ENCODE measurements at places on chromosomes 13 and 19.

- no peak for DNase-seq
Observed at GRCh38 chr19:34676697-34677385, at the start of gene SCGB2B2. Gene SCGB2B2 (minus strand): TSS chr19:34677159. CDS start chr19:34594563, 82,596 bp downstream.

- DNase-seq: no peak
Observed at GRCh38 chr13:51518827-51519226, 65.4 kb upstream of the WDFY2 start.

DNA sequence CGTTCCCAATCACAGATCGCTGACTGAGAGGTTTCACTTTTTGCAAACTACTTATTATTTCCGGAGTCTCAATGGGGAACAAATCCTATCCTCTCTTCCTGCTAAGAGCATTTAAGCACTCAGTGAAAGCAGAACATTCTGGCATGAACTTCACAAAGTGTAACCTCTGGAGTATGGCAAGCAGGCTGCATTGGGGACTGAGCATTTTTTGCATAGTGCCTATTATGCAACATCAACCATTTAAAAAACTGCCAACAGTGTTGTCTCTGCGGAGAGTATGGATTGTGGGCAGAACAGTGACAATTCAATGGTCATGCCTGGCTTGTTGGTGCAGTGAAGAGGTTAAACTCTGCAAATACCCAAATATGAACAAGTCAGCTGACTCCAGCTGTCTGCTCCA lies 484.6 kb downstream of the OLFM4 start:
- DNase-seq: no peak

GRCh38 chr13:24539500-24540165 lies 27.1 kb upstream of the PARP4 start:
- DNase-seq: no peak

DNA sequence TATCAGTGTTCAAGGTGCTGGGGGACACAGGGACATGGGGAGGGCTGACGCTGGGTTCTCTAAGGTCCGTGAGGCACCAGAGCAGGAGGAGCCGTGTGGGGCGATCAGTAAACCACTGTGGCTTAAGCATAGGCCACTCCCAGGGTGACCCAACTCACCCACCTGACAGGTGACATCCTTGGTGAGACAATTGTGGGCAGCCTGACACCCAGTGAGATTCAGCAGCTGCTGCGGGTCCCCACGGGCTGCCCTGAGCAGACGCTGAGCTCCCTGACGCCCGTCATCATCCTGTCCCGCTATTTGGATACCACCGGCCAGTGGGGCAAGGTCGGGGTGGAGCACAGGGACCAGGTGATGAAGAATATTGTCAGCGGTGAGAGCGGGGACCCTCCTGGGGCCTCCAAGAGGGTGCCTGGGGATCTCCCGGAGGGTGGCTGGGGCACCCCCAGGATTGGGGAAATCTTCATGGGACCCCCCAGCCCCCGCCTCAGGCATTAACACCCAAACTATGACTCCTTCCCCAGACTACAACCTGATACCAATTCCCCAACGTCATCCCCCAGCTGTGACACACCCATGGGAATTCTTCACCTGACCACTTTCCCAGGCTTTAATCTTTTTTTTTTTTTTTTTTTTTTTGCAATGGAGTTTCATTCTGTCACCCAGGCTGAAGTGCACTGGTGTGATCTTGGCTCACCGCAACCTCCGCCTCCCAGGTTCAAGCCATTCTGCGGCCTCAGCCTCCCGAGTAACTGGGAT lies 33.3 kb upstream of the SHFL start:
- no peak for DNase-seq

GRCh38 chr19:8393192-8393870 lies 3.2 kb downstream of the RAB11B start:
- no peak for DNase-seq

DNA sequence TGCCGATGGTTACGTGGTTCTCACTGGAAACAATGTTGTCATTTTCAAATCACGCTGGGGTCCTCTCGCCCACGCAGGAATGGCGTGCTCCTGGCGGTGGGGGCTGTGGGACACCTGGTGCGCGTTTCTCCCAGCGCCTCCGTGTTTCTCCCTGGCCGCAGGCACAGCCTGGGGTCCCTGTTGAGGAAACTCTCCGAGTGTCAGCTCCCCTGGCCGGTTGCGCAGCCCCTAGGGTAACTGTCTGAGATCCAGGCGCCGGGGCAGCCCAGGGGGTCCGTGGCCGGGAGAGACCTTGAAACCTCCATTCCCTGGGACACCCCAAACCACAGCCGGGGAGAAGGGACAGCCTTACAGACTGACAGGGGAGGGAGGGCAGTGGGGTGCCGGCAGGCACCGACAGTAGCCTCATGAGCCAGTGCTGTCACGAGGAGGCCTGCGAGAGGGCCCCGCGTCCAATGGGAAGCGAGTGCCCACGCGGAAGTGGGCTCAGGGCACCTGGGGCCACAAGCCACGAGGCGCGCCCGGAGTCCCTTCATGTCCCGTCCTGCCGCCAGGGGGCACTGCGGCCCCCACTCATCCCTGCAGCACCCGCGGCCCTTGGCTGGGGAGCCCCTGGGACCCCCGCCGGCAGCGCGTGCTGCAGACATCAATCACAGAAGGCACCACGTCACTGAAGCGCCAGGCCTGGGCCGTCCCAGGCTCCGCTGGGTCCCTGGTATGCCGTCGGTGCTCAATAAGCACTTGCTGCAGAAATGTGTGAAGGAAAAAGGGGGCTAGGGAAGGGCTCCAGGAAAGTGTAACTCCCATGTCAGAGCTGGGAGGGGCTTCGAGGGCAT lies 9.5 kb downstream of the ADAMTSL5 start:
- peak; percentile 47 for DNase-seq

- DNase-seq: no peak
Observed at GRCh38 chr19:35021016-35021415, 9.3 kb upstream of the SCN1B start.

DNA sequence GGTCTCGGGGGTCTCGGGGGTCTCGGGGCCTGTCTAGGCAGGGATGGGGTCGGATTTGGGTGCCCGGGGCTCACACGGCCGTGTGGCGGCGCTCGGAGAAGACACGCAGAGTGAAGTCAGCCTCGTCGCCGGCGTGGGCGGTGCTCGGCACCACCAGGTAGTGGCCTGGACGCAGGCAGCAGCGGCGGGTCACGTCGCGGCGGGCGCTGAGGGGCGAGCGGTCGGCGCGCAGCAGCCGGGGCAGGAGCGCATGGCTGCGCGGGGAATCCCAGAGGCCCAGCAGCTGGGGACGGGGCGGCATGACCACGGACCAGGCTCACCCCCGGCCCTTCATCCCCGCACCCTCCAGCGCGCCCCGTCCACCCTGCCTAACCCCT lies 8.2 kb downstream of the CAPN12 start:
- peak; percentile 72 for DNase-seq

Data from Calu3 (cell line).